Activated naive CD8-positive, alpha-beta T cell treated with anti-CD3 and anti-CD28 coated beads for 36 hours (primary cell): ENCODE measurements at places on chromosomes 16 and 17. TPM values are rescaled to one million over a fixed set of nuclear protein-coding genes. Genes with fewer than 3 reads are reported as not detected.
A peak's percentile ranks its signal among the peaks of the same experiment; 100 is the strongest.

CDH11 gene
- not detected for total RNA-seq

- no peak for DNase-seq
These were observed 18.2 kb upstream of the SP6 start for GRCh38 chr17:47869114-47869513.

DNA sequence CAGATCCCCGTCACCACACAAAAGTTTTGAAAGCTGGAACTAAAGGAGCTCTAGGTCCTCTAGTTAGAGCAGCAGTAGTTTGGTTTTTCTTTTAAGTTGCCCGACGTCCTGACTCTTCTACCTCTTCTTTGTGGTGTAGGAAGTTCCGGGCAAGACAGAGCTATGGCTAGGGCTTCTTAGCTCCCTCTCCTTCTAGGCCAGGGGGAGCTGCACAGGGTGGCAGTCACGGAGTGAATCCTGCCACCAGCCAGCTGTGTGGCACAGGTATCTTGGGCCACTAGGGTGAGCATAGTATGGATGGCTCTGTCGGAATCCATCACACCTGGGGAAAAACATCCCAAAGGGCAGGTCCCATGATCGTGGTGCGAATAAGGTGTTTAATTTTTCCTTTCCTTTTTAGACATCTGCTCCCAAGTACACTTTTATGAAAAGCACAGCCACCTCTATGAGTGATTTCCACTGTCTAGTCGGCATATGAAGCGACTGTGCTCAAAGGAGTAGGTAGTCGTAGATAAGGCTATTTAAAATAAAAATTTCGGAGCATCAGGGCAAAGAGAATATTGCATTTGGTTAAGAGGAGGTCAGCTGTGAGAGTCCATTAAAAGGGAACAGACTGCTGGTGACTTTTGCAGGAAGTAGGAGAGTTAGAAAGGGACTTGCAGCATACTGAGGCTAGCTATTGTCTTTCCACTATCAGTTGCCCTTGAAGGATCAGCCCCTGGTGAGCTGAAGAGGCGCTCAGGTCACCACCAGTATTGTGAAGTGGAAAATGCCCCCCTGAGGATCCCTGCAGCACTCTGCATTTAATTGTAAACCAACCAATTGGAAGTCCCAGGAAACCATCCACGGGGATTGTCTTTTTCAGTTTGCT lies 2.1 kb downstream of the PRKCA start:
- peak; percentile 25 for DNase-seq

GRCh38 chr17:40884708-40885512 lies at the start of gene KRT20:
KRT20 (minus strand) TSS chr17:40885242; CDS start chr17:40885185, 57 bp downstream.
- no peak for DNase-seq

GRCh38 chr16:22670551-22671041 lies 143.4 kb upstream of the HS3ST2 start:
- peak; percentile 18 for DNase-seq

- no peak for DNase-seq
These were observed 17.1 kb downstream of the TRAF4 start for GRCh38 chr17:28760601-28761562.

GRCh38 chr17:50935221-50935995 lies 69.3 kb upstream of the TOB1 start:
- no peak for DNase-seq

SGSM2 gene
- 35.7 TPM for total RNA-seq

DNA sequence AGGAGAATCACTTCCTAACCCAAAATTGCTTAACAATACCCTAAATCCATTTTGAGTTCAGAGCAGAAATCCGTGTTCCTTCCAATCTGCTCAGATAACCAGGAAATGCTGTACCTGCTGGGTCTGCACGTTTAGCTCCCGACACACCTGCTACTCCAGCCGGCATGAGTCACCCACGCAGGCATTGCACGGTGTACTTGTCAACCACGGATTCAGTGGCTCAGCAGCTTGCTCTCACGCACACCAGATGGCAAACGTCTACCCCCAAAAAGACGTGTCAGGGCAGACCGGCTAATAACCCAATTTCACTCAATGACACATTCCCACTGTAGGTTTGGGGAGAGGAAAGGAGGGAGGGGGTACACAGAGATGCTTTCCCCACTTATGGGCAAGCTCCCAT lies 468.1 kb downstream of the SOX9 start:
- no peak for DNase-seq

C1QTNF8 gene
- total RNA-seq, result not detected

FBXO39 gene
- total RNA-seq, result not detected
